ENCODE measurements at places on chromosomes 16 and 17.

DNA sequence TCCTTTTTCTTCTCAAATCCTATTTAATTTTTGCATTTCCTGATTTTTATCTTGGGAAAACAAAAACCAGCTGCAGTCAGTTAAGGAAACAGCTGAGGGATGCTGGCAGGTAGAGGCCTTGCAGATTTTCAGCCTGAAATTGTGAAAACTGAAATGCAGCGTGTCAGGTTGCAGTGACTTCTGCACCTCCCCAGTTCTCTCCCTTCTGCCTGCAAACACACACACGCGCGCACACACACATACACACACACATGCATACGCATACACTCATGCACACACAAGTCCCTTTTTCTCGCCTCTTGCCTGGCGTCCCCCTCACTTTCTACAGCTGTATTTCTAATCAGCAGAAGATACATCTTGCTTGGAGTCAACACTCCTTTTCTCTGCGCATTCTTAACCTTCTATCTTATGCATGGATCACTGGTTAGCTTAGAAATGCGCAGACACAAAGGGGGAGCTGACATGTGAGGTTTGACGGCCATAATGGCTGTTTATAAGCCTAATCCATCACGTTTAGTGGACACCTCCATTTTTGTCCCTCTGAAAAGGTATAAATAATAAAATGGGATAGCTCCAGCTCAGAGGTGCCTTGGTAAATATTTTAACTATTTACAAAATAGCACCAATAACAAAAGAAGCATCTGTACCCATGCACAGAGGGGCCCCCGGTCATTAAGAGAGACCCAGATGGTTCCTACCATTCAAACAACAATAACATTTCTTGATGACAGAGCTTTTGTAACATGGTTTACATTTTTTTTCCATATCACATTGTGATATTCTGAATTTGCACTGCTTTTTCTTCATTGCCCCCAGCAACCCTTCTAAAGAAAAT is 392.1 kb upstream of the SALL1 start:
- DNase-seq, result no peak

DNA sequence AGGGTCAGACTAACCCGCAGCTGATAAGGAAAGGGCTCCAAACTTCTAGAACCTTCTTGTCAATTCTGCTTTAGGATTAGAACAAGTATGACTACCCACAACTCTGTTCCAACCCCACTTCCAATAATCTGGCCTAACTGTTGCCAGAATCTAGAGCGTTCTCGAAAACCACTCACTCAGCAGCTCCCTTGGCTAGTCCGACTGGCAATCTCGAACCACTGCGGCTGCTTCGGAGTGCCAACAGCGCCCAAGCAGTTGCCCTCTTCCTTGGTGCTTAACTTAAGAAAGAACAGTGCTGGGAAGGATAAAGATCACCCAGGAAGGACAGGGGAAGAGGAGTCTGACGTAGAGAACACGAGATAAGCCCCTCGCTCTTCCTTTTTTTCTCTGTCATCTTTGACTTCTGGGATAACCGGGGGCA is 818 bp downstream of the DNAJC7 start:
- no peak for DNase-seq

DNA sequence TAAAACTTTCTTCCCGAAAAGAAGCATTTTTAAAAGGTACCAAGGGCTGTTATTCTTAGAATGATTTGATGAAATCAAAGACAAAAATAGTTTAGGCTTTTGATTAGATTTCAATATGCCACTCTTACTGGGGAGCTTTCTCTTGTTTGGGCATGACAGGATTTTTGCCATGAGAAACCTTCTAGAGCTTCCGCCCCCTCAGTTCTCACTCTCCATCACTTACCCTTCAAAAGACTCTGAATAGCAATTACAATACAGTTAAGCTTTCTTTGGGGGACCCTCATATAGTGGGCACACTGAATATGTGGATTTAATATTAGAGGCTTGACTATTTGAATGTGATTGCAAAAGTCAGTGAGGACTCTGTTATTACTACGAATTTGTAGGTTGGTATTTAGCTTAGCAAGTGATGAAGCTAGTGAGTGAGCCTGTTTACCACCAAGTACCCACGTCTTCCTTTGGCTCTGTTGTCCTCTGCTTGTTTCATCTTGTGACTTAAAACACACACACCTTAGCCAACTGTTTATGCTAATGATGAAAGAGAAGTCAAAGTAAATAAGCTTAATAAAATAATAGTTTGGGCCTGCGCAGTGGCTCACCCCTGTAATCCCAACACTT is 158.7 kb upstream of the TBX2 start:
- DNase-seq, result no peak

DNA sequence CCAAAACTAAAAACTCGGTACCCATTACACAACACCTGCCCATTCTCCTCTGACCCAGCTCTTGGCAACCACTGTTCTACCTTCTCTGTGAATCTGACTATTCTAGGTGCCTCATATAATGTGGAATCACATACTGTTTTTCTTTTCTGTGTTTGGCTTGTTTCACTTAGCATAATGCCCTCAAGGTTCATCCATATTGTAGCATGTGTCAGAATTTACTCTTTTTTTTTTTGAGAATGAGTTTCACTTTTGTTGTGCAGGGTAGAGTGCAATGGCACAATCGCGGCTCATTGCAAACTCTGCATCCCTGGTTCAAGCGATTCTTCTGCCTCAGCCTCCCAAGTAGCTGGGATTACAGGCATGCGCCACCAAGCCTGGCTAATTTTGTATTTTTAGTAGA is 59.5 kb upstream of the RBL2 start:
- no peak for DNase-seq

DNA sequence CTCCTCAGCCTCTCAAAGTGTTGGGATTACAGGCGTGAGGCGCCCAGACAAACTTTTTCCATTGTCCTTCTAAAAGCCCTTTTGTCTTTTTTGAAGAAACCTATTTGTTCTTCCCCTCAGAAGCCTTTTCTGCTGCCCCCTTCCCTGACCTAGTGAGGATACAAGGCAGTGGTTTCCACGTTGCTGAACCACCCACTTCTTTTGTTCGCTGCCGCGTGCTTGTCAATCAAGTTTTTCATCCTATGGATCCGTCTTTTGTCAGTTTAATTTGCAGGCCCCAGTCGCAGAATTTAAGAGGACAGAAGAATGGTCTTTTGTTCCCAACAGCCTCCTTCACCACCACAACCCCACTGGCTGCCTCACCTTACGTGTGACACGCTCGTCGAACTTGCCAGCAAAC is 20.2 kb upstream of the GNG13 start:
- no peak for DNase-seq

DNA sequence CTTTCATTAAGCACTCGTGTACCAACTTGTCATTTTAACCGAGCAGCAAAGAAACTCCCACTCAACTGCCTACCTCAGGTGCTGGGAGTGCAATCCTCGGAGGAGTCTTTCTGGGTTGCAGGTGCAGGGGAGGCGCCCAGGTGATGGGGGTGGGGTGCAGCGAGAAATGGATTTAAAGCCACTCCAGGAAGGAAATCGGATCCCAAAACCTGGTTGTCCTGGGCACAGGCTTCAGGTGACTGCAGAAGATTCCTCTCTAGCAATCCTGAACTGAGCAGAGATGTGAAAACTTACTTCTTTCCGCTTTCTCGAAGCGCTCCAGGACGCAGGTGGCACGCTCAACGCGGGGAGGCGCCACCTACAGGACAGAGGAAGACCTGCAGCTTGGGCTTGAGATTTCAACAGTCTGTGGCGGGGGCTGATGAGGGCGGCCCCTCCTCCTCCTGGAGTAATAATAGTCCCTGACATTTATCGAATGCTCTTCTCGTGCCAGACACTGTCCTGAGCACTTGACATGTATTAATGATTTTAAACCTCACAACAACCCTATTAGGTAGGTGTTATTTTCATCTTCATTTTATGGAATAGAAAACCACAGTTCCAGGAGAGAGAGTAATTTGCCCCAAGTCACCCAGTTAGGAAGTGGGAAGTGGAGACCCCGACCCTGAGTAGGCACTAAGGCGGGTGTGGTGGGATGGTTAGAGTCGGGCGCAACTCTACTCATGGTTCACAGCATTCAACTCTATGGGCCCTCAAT is 27.2 kb upstream of the SKAP1 start:
- no peak for DNase-seq

DNA sequence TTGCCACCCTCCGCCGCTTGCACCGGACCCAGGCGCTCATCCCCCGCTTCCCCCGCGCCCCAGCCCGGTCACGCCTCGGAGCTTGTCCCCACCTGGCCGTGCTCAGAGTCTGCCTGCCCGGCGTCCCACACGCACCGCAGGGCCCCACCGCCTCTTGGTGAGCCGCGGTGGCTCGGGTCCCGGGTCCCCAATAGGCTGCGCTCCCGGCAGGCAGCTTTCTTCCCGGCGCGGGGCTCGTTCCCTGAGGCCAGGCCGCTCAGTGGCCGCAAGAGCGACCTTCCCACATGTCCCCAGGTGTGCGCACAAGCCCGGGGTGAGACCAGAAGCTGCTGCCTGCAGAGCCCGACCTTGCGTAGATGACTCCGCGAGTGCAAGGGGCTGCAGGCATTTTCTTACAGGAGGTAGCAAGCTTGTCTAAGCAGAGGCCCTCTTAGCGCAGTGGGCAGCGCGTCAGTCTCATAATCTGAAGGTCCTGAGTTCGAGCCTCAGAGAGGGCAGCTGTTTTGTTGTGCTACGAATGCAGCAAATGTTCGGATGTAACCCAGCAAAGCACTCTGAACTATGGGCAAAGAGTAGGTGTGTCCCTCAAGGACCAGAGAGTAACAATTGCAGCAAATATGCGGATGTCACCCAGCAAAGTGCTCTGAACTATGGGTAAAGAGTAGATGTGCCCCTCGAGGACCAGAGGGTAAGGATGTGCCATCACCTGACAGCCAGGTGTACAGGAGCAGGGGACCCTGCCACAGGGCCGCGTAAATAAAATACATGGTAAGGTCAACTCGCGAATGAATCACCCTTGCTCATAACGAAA is 15.6 kb downstream of the TLE7 start:
- no peak for DNase-seq

DNA sequence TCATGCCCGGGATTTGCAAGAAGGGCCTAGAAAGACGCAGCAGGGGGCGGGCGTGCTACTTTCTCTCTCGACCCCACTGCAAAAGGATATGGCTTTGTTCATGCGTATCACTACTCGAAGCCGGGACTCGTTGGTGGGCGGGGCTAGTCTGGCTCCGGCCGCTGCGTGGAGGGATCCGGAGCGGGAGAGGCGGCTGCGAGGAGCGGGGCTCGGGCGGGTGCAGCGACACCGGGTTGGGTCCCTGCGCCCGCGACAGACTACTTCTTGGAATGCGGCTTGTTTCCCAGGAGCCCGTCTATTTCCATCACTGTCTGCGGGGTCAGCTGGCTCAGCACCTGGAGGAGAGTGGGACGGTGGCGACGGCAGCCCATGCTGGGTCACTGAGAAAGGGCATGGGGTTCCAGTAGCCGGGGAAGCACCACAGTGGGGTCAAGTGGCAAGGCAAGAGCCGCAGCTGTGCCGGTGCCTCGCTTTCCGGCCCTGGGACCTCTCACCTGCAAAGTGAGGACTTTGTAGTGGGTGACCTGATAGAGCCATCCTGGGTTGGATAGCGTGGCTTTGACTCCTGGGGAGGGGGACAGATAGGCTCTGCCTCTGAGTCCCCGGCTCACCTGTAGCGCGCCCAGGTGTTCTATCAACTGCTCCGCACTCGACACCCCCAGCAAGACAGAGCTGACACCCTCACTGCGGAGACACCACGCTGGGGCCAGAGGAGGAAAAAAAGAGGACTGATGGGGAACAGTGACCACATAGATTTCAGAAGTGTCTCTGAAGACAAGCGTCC is 6.6 kb downstream of the KCNAB3 start:
- no peak for DNase-seq

DNA sequence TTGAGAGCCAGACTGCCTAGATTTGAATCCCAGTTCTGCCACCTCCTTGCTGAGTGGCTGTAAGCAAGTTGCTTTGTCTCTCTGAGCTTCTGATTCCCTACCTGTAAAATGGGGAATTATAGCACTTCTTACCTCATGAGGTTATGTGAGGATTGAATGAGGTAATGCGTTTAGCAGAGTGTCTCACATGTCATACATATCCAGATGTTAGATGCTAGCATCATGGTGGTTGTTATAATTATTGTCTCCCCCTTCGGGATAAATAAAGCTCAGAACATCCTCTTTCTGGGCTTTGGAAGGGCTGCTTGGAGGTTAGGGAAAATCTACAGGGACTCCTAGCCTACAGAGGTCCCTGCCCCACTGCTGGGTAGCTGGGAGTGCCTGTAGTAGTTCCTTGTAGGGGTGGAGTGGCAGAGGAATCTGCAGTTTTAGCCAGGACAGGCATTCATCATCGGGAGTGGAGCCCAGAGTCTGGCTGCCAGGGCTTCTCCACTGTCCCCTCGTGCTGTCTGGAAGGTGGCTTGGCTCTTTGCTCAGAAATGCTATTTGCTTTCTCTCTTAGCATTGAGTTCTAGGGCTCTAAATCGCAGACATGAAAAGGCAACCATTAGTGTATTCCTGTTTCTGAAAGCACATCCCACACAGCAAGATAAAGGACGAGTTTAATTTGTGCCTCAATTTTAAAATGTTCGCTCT is 137.9 kb upstream of the CACNG3 start:
- no peak for DNase-seq

GRCh38 chr17:14873996-14874395 is 391.1 kb downstream of the PMP22 start:
- DNase-seq, result no peak

DNA sequence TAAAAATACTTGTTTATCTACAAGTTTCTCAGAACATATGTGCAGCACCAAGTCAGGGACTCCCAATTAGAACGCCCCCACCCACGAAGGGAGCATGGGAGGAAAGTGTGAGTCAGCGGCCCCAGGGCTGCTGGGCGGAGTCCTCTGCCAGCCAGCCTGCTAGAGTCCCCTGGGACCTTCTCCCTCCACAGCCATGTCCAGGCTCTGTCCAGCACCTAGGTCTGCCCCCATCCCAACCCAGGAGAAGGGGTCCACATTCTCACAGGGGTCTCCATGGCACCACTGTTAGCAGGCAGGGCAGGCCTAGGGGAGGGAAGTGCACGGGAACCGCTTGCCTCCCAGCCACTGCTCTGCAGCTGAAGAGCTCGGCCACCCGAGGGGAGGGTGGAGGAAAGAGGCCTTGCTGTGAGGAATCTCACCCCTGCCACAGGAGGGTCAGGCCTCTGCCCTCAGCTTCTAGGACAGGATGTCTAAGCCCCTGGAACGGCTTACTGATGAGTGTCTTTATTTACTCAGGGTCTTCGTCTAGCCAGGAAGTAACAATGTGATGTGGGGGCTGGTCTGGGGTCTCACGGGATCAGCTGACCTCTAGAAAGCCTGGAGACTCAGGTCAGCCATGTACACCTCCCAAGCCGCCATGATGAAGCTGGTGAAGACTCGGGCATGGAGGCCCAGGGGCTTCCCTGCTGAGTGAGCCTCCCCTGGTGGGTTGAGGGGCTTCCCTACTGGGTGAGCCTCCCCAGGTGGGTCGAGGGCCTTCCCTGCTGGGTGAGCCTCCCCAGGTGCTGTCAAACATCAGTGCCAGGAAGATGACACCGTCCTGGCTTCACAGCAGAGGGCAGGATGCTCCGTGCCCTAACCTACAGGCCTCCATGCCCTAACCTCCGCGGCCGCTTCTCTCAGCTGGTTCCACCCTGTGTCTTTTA is 190.3 kb downstream of the RBFOX3 start:
- DNase-seq, result no peak

- no peak for DNase-seq
These were observed 11.9 kb upstream of the GSDMA start for GRCh38 chr17:39950871-39951348.

- no peak for DNase-seq
These were observed 11.8 kb upstream of the CDC42EP4 start for GRCh38 chr17:73323409-73324159.
